HFFc6 (cell line): ENCODE measurements at places on chromosomes 1 and 21. TPM values are rescaled to one million over a fixed set of nuclear protein-coding genes. Genes with fewer than 3 reads are reported as not detected.

The TDRD5 gene
- total RNA-seq, result not detected in 3 replicates

DNA sequence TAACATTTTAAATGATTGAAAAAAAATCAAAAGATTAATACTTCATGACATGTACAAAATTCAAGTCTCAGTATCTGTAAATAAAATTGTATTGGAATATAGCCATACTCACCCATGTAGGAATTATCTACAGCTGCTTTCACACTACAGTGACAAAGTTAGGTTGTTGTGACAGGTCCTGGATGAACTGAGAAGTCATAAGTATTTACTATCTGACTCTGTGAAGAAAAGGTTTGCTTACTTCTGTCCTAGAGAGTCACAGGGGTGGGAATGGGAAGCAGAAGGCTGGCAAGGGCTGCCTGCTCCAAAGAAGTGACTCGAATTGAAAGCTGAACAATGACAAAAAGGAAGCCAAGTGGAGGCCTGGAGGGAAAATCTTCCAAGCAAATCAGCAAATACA lies 155.2 kb downstream of the SLC30A10 start:
- DNase-seq, result no peak

- no peak for DNase-seq
Observed at GRCh38 chr1:200877839-200878551, 5.2 kb downstream of the GPR25 start.

DNA sequence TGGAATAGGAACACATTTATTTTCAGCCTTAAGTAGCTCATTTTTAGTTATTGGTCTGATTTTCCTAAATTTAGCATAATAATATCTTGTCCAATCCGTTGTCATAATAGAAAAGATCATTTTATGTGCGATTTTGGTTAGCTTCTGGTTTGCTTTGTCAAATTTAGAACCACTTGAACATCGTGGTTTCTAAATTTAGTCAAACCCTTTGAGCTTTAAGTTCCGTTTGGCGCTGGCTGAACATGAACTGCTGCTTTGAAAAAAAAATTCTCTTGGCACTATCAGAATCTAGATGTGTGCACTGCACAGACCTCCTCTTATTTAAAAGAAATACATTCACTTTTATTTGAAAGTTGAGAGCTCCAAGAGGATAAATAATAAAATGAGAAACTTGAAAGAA lies 370.6 kb downstream of the PTPRC start:
- no peak for DNase-seq

- DNase-seq, result peak; percentile 75
Observed at GRCh38 chr21:37849506-37850102, 66.7 kb downstream of the KCNJ6 start.
